Urinary bladder (tissue), 4 donors: ENCODE measurements at places on chromosomes 7 and 10.

DNA sequence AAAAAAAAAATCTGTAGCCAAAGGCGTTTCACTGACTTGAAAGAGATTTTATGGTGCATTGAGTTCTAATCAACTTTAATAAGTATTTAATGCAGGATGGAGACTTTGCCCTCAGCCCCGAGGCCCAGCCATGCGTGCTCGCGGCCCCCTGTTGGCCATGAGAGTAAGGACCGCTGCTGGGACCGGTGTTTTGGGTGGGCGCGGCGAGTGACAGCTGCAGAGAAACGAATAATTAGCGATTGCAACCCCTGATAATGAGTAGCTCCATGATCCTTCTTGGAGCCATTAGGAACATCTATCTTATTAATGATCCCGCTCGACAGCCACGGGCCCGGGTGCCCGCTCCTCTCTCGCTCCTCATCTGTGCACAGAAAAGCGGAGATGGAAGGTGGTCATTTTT lies 347.4 kb downstream of the RPS24 start:
- DNase-seq: no peak

DNA sequence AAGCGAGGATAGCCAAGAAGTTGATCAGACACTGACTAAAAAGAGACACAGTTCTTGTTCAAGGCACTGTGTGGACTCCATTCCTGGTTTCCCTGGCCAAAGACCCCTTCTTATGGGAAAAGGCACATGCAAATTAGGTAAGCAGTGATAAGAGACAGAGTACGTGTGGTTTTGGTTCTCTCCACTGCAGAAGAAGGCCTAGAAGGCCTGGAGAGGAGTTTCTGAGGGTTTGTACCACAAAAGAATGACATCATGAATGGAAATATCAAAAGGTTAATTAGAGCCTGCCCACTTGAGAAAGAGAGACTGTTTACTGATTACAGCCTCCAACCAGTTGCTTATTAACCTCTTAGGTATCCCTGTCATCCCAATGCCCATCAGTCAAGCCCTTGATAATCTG lies 137.5 kb downstream of the ZNF365 start:
- DNase-seq: no peak

GRCh38 chr10:17326377-17326776 lies 98.3 kb downstream of the VIM start:
- no peak for DNase-seq

DNA sequence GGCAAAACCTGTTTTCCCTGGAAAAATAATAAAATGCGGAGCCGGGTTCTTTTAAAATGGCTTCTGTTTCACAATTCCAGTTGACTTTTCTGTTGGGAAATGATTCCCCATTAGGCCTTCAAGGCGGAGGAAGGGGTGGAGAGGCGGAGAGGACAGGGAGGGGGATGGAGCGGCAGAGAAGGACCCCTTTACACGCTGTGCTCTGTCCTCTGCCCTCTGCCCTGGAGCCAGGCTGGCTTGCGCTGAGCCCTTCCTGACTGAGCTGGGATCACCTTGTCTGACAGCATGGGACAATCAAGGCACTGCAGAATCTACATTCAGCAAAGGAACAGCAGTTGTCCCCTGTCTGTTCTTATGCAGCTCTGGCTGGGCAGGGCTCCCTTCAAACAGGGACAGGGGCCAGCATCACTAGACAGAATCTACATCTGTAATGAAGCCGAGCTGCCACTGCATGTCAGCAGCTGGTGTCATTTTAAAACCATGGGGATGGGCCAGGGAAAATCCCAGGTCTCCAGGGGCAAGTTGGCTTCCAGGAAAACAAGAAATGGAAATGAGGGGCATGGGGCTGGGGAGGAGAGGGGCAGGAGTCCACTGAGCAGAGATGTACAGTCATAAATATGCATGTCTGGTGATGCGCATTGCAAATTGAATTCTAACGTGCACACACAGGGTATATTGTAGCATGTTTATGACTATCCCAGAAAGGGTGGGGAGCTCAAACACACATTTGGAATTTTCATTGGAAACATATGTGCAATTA lies 120.0 kb downstream of the MKX start:
- no peak for DNase-seq

DNA sequence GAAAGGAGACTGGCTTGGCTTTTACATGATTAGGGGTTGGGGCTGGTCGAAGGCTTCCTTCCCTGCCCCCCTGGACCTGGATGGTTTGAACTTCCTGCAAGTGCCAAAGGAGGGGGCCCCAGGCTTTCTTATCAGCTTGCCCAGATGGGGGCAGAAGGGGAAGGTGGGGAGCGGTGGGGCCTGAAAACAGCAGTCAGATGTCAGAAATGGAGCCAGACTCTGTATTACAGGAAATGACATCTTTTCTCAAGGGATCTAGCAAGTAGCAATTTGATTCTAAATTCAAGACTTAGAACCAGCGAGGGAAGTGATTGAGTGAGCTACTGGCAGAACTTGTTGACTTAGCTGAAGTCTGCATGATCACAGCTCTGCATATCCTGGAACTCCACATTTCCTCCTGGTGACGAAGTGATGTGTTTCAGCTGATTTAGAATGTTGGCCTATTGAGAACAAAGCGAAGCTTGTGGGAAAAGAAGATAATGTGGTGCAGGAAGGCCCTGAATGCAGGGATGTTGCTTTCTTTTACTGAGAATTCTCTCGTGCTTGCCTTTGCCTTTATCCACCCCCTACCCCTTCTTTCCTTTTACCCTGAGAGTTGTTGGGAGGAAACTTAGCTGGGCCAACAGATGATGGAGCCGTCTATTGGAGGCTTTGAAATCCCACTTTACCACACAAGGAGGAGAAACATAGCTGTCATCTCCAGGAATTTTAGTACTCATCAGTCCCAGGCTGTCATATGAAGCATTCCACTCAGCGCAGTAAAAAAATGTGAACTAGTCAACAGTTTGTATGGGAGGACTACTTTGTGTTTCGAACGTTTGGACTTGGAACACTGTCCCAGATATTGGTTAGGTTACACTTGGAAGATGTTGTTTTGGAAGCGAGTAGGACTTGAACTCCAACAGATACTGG lies 43.2 kb downstream of the CCNY start:
- DNase-seq: no peak

- no peak for DNase-seq
Measured at GRCh38 chr10:33542752-33543505, 208.5 kb upstream of the NRP1 start.

DNA sequence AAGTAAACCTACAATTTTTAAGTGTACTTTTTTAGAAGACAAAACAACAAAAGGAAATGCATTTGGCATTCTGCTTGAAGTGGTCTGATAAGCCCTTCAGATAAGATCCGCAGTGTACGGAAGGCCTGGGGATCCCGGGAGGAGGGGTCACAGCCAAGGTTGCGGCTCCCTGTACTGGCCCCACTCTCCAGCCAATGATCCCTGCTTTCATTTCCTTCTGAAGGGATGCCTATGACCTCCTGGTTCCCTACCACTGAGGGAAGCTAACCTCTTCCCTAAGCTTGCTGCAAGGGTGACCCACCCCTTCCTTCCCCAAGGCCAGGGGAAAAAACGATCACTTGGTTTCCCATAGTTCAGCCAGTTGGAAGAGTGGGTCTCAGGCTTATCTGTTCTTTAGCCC lies 5.3 kb downstream of the DENND2A start:
- no peak for DNase-seq
